ENCODE measurements at places on chromosomes 1 and 21. TPM values are rescaled to one million over a fixed set of nuclear protein-coding genes. Genes with fewer than 3 reads are reported as not detected.

- no peak for DNase-seq
These were observed 259.3 kb downstream of the SRGAP2C start for GRCh38 chr1:121444096-121444495.

GRCh38 chr1:44636688-44637598 lies 37.3 kb downstream of the TMEM53 start:
- no peak for DNase-seq

- no peak for DNase-seq
These were observed 39.0 kb upstream of the TADA1 start for GRCh38 chr1:166915042-166915441.

The MYBPH gene
- not detected for total RNA-seq

The GNPAT gene
- 38.9 TPM for total RNA-seq

The RORC gene
- total RNA-seq, result 1.4 TPM

The WDR77 gene
- 35.9 TPM for total RNA-seq

All from activated naive CD8-positive, alpha-beta T cell treated with anti-CD3 and anti-CD28 coated beads, Interleukin-2, amount 10 ng/mL, durations not matched to agents 7 days and 5 days (primary cell).